ENCODE measurements at places on chromosomes 3 and 15.

- DNase-seq: no peak
Measured at GRCh38 chr3:171116365-171116764, 89.8 kb upstream of the SLC2A2 start.

DNA sequence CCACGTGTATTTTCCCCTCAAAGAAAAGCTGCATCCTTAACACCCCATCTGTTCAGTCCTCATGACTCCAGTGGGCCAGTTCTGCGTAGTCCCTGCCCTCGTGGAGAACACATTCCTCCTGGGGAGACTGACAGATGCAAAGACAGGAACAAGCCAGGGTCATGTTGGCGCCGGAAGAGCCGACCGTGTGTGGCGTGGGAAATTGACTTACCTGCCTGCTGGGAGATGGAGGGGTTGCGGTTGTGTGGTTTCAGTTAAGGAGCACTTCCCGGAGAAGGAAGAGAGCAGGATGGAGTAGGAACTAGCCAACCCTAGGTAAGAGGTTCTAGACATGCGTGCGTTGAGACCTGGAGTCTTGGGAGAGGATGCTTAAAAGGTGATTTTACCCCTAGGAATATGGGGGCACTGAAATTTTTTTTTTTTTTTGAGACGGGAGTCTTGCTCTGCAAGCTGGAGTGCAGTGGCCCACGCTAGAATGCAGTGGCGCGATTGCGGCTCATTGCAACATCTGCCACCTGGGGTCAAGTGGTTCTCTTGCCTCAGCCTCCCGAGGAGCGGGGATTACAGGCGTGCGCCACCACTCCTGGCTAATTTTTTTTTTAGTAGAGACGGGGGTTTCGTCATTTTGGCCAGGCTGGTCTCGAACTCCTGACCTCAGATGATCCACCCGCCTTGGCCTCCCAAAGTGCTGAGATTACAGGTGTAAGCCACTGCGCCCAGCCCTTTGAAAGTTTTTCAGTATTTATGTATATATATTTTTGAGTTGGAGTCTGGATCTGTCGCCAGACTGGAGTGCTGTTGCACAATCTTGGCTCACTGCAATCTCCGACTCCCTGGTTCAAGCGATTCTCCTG lies 1.4 kb downstream of the VHL start:
- DNase-seq: no peak

- DNase-seq: no peak
Measured at GRCh38 chr3:115169808-115170207, 22.7 kb upstream of the ZBTB20 start.

DNA sequence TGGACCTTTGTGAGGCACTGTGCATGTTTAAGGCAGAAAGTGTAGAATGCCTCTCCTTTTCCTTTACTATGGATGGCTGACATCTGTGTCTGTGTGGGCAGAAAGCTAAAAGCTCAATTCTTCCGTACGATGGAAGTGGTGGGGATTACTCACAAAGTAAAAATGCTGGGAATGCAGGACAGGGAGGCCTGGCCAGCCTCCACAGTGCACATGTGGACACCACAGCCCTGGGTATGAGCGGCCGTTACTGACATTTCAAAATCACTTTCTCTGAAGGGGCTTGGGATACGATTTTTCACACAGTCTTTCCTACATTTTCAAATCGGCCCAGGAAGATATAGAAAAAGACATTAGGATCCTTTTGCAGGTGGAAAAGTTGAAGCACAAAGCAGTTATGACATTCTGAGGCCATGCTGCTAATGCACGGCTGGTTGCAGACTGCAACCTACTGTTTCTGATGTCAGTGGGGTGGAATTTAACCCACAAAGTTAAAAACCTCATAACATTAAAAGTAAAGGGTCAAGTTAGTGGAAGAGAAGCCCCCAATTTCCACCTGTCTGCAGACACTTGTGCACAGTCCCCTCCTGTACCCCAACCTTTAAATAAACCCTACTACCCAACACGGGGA lies 27.9 kb downstream of the EHD4 start:
- peak; percentile 92 for DNase-seq

DNA sequence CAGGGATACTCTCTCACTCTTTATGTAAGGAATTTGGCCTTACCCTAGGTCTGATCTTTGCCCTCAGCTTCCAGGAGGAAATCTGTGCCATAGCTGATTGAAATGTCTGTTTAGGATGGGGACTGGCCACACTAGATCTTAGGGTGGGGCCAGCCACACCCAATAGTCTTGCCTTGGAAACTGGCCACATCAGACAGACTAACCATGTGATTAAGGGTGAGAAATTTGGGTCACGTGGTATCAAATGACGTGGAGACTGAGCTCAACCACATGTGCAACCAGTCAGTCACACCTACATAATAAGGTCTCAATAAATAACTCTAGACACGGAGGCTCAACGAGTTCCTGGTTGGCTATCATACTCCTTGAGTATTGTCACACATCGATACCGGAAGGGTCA lies 113.5 kb downstream of the CNTN3 start:
- no peak for DNase-seq

DNA sequence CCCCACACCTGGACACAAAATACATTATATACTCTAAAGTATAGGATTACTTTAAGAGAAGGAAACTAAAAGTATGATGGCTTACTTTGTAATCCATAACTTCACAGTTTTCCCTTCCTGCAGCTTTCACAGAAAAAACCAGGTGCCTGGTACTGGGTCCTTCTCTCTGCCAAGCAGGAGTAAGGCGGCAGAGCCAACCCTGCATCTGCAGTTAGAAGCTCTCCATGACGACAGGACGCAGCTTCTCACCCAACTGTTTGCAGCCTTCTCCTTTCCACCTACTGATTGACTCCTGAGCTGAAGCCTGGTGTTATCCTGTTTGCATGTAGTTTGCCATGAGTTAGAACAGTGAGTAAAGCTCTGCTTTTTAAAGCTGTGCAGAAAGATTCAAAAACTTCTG lies 6.7 kb downstream of the MRAS start:
- no peak for DNase-seq

GRCh38 chr15:29480949-29481348 lies 211.3 kb upstream of the NSMCE3 start:
- DNase-seq: no peak

DNA sequence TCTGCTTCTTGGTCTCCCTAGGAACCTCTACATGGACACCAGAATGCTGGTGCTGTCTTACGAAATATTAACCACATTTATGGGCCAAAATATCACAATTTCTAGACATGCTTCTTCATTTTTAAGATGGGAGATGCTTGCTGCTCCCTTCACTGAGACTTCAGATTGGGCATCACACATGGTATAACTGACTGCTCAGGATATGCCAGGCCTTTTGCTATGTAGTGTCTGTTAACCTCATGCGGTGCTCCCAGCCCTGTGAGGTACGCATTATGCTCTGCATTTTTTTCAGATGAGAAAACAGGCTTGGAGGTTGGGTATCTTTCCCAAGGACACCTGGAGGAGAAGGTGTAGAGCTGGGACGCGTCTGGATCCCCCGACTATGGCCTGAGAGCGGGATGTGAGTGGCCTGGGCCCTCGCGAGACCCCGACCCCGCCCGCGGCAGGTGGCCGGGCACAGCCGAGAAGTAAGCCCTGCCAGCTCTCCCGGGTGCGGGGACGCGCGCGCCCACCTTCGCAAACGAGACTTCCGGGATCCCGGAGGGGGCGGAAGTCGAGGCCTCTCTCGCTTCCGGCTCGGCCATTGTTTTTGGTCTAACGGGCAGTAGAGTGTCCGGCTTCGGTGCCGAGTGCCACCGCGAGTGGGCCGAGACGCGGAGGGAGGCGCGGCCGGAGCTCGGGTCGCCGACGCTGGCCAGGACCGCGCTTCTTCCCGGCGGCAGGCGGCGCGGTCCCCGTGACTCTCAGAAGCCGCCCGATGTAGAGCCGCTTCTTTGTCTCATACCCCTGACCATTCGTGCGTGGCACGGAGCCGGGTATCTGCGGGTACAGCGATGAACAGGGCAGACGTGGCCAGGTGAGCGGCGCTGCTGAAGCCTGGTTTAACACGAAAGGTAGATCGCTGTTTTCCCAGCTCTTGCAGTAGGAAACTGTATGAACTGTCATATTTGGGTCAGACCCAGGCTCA lies at the start of gene ZKSCAN7:
Gene ZKSCAN7 (plus strand): TSS at position 568 of the 967 bp plus-strand sequence. CDS start 1,855 bp downstream, outside the sequence.
- DNase-seq: peak; percentile 20
